ENCODE measurements at places on chromosomes 4 and X.

DNA sequence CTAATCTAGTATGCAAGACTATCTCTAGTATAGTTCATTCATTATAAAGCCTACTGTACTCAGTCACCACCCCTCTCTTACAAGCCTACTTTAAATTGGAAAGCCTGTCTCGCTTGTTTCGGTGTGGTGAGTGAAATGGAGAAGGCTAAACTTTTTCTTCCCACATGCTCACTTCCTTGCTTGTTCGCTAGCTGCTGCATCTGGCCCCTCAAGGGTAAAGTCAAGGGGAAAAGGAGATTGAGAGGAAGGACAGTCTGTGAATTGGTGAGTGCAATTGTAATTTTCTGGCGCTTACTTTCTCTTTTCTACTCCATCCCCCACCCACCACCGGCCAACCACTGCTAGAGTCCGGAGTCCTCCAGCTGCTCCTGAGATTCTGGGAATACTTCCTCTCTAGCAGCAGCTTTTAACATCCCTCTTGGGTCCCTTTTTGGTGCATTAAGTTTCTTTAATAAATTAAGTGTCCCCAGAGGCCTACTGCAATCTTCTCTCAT lies 12.1 kb upstream of the ARAP2 start:
- no peak for DNase-seq

- no peak for DNase-seq
Observed at GRCh38 chr4:100789991-100790390, 272.2 kb upstream of the EMCN start.

- DNase-seq = no peak
Observed at GRCh38 chr4:6268650-6269615, 717 bp upstream of the WFS1 start.

DNA sequence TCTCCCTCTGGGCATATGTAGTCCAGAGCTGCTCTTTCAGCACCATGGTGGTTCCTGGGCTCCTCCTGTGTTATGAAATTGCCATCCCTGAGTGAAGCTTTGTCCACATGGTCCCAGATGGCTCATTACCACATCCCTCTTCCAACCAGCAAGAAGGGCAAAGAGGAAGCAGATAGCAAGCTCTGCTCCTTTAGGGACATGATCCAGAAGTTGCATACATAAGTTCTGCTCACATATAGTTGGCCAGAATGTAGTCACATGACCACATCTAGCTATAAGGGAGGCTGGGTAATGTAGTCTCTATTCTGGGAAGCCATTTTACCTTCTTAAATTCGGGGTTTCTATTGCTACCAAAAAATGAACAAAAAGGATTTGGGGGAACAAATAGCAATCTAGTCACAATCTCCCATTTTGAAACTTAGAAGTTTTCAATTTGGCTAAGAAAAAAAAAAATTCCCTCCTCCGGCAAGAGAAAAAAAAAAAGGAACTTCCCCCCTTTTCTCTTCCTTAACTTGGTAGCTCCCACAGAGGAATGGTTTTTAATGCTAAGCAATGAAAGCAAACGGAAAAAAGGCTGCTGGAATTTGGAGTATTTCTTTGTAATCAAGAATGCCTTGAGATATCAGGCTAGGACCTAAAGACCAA lies 88.2 kb upstream of the USP9X start:
- peak; percentile 53 for DNase-seq

- DNase-seq = peak; percentile 69
Observed at GRCh38 chr4:188993871-188994270, 854.6 kb downstream of the TRIML1 start.

GRCh38 chrX:57406149-57406548 lies 119.6 kb downstream of the FAAH2 start:
- DNase-seq = no peak

DNA sequence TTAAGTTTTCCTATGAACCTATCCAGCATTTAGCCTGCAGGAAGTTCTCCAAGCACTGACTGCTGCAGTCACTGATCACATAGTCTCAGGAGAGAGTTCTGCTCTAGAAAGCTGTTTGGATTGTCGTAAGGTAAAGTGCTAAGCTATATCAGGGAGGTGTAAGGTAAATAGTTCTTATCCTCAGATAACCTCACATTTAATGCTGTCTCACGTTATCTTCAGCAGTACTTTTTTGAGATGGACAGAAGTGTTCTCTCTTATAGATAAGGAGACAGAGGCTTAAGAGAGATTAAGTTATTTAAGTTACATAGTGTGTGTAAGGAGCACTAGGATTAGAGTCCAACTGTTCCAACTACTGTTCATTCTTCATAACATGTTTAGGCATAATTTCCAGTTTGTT lies 77.9 kb downstream of the STIM2 start:
- no peak for DNase-seq

DNA sequence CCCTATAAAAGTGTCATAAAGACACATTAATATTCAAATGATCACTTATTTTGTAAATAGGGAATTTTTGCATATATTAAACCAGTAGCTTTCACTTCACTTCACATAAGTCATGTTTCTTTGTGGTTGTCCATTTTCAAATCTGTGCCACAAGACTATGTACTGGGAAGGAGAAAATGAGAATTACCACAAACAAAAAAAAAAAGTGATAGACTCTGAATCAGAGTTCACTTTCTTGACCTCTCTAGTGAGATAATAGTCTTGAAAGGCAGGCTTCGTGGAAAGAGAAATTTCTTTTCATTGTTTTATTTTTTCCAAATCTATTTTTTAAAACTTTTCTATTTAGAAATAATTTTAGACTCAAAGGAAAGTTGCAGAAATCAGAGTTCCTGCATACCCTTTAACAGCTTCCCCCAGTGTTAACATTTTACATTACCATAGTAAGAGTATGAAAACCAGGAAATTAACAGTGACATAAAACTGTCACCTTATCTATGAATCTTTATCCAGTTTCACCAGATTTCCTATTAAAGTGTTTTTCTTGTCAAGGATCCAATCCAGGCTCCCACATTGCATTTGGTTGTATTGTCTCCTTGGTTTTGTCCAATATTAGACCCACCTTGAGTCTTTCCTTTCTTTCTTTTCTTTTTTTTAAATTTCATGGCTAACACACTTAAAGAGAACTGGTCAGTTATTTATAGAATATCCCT lies 215.4 kb upstream of the PGRMC2 start:
- DNase-seq = no peak

DNA sequence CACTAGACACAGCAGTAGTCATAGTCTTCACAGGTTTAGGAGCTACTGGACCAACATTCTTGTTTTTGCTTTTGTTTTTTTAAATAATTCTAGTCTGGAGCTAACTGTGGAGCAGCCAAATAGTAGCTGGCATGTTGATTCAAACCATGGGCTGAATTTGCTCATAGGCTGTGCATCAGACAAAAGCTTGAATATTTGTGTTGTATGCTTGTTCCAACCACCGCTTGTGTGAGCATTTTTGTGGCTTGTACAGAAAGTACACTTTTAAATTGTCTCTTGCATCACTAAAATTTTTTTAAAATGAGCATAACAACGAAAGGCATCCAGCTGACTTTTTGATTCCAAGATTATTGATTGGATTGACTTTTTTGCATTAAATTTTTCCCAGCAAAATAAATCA lies 39.6 kb downstream of the CCNI start:
- no peak for DNase-seq

All from DMS53 (cell line).